ENCODE measurements at places on chromosomes 16 and 17.

- DNase-seq: peak; percentile 38
Observed at GRCh38 chr17:32277284-32277683, 11.7 kb downstream of the RHBDL3 start.

DNA sequence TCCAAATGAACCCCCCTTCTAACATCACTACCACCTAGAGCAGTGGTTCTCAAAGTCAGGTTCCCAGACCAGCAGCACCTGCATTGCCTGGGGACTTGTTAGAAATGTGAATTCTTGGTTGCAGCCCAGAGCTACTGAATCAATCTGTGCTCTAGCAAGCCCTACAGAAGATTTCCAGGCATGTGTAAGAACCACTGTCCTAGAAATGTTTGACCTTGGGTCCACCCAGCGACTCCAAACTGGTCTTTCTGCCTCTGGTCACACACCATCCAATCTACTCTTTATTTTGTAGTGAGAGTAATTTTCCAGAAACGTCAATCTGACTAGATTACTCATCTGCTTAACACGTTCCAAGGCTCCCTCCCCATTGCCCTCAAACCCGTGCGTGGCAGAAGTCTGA lies 169.9 kb downstream of the HAPSTR1 start:
- DNase-seq: no peak

DNA sequence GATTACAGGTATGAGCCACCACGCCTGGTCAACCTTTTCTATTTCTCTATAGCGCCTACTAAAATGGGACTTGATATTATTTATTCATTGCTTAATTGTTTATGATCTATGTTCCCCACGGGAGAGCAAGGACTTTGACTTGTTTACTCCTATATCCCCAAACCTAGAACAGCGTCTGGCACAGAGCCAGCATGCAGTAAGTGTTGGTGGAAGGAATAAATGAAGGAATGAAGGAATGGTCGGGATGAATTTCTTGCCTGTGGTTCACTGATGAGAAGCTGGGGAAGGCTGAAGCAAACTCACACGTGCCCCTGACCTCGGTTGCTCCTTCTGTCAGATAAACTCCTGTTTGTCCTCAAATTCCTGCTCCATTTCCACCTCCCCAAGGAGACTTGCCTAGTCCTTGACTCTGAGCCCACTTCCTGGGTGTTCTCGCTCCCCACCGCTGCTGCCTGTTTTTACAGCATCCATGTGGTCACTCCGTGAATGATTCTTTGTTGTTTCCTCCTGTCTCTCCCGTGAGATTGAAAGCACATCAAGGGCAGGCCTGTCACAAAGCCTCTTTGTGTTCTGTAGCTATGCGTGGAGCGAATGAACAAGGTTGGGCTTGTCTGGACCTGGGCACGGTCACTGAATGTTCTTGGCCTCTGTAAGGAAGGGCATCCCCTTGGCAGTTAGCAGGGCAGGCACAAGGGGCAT lies 17.3 kb downstream of the C17orf100 start:
- DNase-seq: no peak

- peak; percentile 83 for DNase-seq
Observed at GRCh38 chr17:59565959-59566324, 532 bp downstream of the DHX40 start.

GRCh38 chr16:9053006-9053601 lies 38.3 kb upstream of the HAPSTR1 start:
- peak; percentile 55 for DNase-seq

DNA sequence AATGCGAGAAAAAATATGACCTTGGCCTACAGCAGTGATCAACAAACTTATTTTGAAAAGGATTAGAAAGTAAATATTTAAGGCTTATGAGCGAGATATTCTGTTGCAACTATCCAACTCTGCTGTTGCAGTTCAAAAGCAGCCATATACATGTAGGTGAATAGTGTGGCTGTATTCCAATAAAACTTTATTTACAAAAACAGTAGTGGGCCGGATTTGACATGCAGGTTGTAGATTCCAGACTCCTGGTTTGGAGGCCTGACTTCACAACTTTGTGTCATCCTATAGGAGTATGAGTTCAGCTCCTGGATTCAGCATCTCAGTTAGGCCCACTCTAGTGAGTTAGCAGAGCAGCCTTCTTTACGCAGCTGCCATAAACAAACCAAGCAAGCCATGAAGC lies 386.3 kb downstream of the CDH13 start:
- DNase-seq: no peak

All from fibroblast of mammary gland (primary cell).